ENCODE measurements at places on chromosomes 3 and 15. TPM values are rescaled to one million over a fixed set of nuclear protein-coding genes. Genes with fewer than 3 reads are reported as not detected.

The TRIM42 gene
- polyA plus RNA-seq: not detected

The CD86 gene
- 75.7 TPM for polyA plus RNA-seq

- DNase-seq: peak; percentile 94
These were observed at the start of gene CAPN7 for GRCh38 chr3:15205934-15206661. Gene CAPN7, plus strand, starts transcription at chr3:15206246. Its CDS starts 250 bp downstream, at chr3:15206496.

GRCh38 chr3:30871720-30872119 is 22.7 kb downstream of the GADL1 start:
- no peak for DNase-seq

DNA sequence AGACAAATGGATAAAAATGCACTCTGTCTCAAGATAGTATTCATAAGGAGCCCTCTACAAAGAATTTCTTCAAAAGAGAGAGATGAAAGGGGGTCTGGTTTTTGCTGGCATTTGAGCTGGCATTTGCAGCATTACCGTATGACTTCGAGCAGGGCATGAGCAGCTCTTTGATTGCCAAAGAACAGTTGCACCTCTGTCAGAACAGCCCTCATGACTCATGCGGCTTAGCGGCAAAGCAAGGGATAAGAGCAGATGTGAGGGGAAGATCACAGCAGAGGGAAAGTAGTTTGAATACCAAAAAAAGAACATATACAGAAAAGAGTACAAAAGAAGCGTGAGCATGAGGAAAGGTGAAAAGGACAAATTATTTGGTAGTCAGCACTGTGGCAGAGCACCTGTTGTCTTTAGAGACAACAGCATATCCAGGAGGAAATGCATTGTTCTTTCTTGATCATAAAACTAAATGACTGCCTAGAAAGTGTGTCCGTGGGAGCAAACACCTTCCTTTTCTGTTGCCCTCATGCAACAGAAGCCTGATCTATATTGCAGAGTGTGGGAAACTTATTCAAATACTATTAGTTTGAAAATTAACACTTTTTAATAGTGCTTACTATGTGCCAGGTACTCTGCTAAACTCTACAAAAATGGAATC is 80.5 kb upstream of the SLC24A5 start:
- DNase-seq: no peak

- no peak for DNase-seq
These were observed 47.7 kb upstream of the CLDN18 start for GRCh38 chr3:137962251-137962650.

DNA sequence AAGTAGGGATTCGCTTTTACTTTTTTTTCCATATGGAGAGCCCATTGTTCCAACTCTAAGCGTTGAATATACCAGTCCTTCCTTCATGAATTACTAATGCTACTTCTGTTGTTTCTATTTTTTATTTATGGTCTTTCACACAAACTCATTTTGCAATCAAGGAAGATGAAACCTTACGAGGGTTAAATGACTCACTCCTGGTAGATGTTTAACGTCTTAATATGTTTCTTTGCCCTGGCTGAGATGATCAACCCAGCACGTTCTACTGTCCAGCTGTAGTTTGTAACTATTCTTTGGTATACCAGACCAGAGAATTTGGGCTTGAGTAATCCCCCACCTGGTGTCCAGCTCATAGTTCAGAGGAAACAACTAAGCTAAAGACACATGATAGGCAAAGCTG is 23.1 kb downstream of the CDCP1 start:
- DNase-seq: peak; percentile 67

DNA sequence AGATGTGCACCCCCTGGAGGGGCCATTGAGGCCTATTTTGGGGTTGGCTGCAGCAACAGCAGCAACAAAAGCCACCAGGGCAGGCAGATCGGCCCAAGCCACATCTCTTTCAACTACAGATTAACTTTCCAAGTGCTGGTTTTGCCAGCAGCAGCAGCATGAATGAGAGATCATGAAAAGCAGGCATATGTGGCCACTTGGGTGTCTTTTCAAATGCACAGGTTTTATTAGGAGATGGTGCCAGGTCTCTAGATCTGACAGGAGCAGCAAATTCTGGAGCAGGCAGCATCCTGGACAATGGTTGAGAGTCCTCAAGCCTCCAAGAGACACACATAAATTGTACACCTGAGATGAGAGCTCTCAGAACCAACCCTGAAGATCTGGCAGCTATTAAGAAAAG is 31.7 kb upstream of the CCDC66 start:
- DNase-seq: no peak

The OSBPL10 gene
- 0.18 TPM for polyA plus RNA-seq

The MRPL46 gene
- polyA plus RNA-seq: 5.4 TPM

The SPTBN5 gene
- 0.29 TPM for polyA plus RNA-seq

DNA sequence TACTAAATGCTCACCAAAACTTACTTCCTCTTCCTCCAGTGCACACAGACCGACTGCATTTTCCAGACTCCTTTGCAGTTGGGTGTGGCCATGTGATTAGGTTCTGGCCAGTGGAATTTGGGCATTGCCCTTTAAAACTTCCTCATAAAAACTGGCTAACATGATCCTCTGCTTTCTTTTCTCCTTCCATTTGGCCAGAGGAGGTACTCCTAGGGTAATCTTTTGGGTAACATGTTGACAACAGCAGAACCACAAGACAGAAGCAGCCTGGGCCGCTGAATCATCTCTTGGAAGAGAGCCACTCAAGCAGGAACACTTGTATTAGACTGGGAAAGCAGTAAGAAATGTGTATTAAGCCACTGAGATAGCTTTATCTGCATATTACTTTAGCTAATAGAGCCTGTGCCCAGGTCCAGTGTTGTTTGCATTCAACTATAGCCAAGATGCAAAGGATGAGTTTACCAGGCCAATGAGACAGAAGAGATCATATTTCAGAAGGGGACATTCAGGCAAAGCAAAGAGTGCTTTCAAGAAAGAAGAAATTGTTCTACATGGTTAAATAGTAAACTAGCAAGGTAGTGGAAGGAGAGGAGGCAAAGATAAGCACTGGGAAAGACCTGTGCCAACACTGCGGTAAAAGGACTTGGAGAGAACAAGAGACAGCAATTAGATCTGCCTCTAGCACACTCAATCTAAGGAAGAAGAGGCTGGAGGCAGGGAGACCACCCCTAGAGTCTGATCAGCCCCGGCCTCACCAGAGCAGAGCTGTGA is 79.8 kb downstream of the PLCH1 start:
- DNase-seq: peak; percentile 39

DNA sequence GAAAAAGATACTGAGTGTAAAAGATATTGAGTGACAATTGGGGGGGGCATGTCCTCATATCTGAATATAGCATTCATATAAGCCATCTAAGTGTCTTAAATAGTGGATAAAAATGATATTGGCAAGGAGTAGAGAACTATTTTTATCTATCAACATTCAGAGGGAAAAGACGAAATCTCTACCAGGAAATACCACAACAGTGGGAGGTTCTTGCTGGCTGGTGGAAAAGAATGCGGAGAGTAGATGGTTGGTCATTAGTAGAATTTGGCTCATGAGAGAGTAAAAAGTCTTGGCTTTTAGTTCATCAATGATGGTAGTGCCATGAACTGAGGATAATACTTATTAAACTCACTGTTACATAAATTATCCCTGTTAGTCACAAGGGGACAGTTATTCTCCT is 4.8 kb upstream of the TCF12 start:
- DNase-seq: no peak

The KBTBD13 gene
- polyA plus RNA-seq: not detected

DNA sequence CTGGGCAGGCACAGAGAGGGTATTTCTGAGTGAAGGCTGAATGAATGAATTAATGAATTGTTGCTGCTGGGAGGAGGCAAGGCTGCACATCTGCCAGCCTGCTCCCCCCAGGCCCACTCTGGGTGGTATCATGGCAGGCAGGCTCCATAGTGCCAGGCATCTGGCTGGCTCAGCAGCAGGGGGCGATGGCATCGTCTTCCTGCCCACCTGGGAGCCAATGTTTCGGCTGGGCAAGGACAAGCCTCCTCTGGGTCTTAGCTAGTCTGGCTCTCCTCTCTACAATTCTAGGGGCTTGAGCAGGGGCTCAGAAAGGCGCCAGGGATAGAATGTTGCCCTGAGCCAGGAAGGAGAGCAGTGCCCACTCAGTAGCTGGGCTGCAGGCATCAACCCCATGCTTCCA is 1.7 kb upstream of the TLR9 start:
- DNase-seq: no peak

DNA sequence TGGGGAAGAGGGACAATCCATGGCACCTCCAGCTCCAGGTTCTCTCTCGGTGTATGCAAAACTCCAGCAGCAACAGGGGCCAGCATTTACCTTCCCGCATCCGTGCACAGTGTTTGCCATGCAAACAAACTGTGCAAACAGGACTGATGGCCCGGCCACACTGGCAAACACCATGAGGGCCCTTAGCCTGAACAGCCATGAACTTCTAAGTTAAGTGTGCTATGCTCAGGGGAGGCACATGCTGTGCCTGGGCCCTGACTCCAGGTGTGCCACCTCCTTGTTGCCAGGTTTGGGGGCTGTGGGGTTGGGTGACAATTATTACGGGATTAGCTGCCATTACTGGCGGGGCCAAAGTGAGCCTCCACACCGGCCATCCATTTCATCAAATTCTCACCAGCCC is 57.5 kb downstream of the CACNA2D2 start:
- no peak for DNase-seq

The TF gene
- 0.48 TPM for polyA plus RNA-seq

The ALG1L2 gene
- not detected for polyA plus RNA-seq

DNA sequence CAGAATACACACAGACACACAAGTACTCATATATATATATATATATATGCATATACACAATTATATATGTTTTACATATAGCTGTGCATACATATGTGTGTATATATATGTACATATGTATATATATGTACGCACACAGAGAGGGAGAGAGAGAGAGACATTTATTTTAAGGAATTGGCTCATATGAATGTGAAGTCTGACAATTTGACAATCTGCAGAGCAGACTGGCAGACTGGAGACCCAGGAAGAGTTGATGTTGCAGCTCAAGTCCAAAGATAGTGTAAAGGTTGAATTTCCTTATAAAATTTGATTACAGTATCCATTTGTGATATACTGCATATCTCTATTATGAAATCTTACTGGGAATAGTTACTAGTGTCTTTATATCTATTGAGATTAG is 1330.3 kb upstream of the CADM2 start:
- DNase-seq: no peak

GRCh38 chr3:130759692-130760338 is 13.2 kb upstream of the PIK3R4 start:
- DNase-seq: peak; percentile 44

DNA sequence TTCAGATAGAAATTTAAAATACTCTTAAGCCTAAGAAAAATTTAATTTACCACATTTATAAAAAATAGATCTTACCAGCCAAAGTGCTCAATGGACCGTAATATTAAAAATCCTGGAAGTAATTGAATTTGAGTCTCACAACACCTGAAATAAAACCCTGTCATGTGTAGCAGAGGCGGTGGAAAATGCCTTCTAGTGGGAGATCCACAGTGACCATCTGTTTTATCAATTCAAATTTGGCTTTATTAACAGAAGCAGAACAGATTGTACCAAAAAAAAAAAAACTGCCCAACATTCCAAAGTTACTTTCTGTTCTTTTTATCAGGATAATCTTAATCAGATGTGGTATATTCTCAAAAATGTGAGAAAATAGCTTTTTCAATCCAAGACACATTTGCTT is 71.7 kb downstream of the DMXL2 start:
- DNase-seq: no peak

DNA sequence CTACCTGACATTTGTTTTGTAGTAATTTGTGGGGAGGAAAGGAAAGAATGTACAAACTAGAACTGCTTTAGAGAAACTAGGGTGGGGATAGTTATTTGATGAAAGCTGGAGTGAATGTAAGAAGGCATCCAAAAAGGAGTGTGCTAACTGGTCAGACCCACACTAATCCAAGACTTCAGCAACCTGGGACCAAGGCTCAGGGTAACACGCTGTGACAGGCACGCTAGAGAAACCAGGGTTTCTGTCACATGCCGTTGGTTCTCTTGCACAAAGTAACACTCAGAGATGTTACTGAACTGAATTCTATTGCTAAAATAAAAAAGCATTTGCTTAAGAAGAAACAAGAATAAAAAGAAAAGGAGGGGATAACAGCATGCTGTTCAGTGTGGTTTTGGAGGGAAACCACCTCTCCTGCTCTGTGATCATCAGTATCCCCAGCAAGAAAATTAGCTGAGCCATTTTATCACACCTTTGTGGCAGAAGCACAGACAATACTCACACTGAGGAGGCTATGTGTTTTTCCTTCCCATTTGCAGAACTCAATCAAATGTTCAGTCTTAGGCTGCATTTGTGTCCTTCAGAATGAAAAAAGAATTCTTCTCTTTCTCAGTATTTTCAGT is 2.8 kb upstream of the CCDC80 start:
- no peak for DNase-seq

GRCh38 chr3:131762981-131763564 is 260.3 kb upstream of the MRPL3 start:
- no peak for DNase-seq

GRCh38 chr3:127546970-127547733 is 43.4 kb downstream of the TPRA1 start:
- DNase-seq: no peak

All from CD14-positive monocyte (primary cell).